ENCODE measurements at places on chromosomes 16 and 17. TPM values are rescaled to one million over a fixed set of nuclear protein-coding genes. Genes with fewer than 3 reads are reported as not detected.
A peak's percentile ranks its signal among the peaks of the same experiment; 100 is the strongest.

DNA sequence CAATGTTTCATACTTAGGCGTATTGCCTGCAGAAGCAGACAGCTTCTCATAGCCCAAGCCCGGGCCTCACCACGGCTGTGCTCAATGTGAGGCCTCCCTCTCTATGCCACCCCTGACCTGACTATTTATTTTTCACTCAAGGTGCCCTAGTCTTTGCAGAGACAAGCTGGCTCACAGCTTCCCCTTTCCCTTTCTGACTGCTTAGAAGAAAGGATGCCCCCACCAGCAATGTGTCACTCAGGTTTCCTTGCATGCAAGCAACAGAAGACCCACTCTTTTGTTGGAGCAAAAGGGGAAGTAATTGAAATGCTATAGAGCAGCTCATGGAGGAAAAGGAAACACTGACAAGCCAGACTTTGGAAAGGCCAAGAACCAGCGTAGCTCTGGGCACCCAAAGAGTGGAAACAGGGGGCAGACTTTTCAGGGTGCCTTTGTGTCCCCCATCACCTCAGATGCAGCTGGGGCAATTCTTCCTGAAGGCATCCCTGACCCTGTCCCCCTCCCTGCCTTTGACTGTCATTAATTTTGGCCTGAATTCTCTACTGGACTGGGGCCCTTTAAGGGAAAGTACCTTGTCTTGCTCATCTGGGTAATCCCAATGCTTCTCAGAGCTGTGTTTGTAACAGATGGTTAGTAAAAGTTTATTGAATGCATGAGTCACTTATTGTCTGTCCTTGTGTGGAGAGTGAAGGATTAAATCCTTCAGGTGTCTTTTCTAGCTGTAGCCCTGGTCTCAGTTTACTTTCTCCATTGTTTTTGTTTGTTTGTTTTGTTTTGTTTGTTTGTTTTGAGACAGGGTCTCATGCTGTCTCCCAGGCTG, 17.8 kb downstream of the RGS9 start:
- H3K27ac ChIP-seq: peak overlapping the region; percentile 52
- peaks cover 9% of the 10 kb centered on the region for H3K4me1 ChIP-seq
- peaks cover 6% of the 10 kb centered on the region for H3K27me3 ChIP-seq
- no peak for DNase-seq

DNA sequence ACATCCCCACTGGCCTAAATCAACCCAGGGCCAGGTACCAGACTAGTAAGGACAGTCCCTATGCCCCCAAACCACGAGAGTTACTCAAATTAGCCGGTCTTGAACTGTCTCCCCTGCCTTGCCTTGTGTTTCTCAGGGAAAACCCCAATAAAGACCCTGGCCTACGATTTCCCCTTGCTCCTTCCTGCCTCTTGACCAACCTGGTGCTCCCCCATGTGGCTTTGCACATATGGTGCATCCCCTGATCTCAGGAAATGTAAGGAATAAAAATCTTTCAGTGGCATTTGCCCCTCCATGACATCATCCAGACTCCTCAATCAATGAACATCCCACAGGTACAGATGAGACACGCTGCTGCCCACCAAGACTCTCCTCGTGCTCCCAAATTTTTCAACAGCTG, 87.9 kb downstream of the ZNF18 start:
- H3K27ac ChIP-seq: no peak overlapping the region
- no peak overlapping the region for H3K4me3 ChIP-seq
- no peak for DNase-seq
- H3K36me3 ChIP-seq: no peaks in the 10 kb centered on the region
- H3K27me3 ChIP-seq: no peaks in the 10 kb centered on the region

DNA sequence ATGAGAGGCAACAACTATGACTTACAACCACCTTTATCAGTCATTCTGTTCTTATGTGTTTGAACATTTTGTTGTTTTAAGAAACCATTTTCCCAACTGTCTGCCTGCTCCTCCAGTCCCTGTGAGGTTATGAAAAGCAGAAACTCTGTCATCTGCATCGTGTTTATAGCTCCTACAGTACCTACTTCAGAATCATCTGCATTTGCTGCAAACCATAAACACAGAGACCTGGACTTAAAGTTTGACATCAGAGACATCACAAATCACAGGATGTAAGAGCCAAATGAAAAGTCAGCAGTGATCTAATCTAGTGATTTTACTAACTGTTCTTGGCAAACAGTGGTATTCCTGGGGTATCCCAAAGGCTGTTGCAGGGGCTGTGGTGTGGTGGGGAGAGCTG, 55.2 kb downstream of the CDH11 start:
- H3K4me3 ChIP-seq: no peak overlapping the region
- DNase-seq: no peak
- H3K36me3 ChIP-seq: peaks cover 9% of the 10 kb centered on the region
- H3K27ac ChIP-seq: no peak overlapping the region
- H3K27me3 ChIP-seq: peaks cover 6% of the 10 kb centered on the region

GRCh38 chr17:71032746-71033273, 863.5 kb downstream of the KCNJ2 start:
- H3K27me3 ChIP-seq: peaks cover 14% of the 10 kb centered on the region
- peak overlapping the region; percentile 30 for H3K4me3 ChIP-seq
- H3K36me3 ChIP-seq: no peaks in the 10 kb centered on the region
- H3K4me1 ChIP-seq: peaks cover 19% of the 10 kb centered on the region
- H3K27ac ChIP-seq: no peak overlapping the region
- DNase-seq: no peak

DNA sequence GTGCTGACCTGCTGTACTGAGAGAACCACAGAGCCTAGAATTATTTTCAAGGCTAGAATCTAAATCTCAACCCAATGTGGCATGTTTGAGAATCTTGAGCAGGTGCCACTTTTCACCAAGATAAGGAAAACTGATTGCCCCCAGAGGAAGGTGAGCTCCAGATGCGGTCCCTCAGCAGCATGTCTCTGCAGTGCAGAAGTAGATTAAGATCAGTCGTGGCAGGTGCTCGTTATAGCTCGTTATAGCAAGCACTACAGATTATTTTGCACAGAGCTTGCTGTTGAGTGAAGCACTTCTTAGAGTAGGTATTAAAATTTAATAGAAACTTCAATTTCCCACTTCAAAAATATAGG, 176.0 kb downstream of the AATF start:
- no peak overlapping the region for H3K27ac ChIP-seq
- peaks cover 15% of the 10 kb centered on the region for H3K4me1 ChIP-seq
- no peak for DNase-seq
- H3K36me3 ChIP-seq: peaks cover 53% of the 10 kb centered on the region

- H3K36me3 ChIP-seq: peaks cover 4% of the 10 kb centered on the region
- H3K27me3 ChIP-seq: no peaks in the 10 kb centered on the region
- peak within 1 kb of the TSS; percentile 97 for H3K27ac ChIP-seq
- DNase-seq: no peak
- H3K4me3 ChIP-seq: peak within 1 kb of the TSS; percentile 80
Measured at GRCh38 chr17:7558544-7559319, at the start of gene TNFSF13. TNFSF13 (plus strand) TSS chr17:7558750; CDS start chr17:7559040, 290 bp downstream.

DNA sequence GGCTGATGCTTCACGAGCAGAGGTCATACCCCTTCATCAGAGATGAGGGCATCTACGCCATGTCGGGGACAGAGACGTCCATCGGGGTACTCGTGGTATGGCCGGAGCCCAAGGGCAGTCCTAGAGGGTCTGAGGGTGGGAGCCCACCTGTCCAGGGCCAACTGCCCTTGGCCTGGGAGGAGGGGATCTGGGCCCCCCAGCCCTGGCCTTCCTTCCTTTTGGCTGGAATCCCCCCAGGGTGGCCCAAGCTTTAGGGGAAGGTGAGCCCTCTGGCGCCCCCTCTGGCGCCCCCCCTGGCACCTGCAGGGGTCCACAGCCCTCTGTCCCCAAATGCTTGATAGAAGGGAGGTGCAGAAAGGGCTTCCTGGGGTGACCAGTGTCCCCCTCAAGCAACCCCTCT, 69.3 kb downstream of the SCNN1B start:
- no peak overlapping the region for H3K4me3 ChIP-seq
- peaks cover 15% of the 10 kb centered on the region for H3K27me3 ChIP-seq
- H3K27ac ChIP-seq: no peak overlapping the region
- no peak for DNase-seq

DNA sequence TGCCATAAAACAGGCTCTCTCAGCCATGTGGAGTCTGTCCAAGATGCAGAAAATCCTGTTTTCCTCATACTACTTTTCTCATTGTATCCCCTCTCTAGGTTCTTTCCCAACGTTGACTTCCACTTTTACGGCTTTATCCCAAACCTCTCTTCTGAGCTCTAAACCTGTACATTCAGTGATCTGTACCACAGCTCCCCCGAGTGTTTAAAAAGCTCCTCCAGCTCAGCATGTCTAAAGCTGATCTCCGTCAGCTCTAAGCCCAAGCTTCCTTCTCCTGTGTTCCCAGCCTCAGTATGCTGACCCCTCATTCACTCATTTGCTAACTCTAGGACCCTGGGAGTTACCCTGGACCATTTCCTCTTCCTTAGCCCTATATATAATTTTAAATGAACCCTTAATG, 144.6 kb downstream of the DNAH9 start:
- peaks cover 12% of the 10 kb centered on the region for H3K27me3 ChIP-seq
- no peak overlapping the region for H3K4me3 ChIP-seq
- no peak overlapping the region for H3K27ac ChIP-seq
- no peak for DNase-seq

GRCh38 chr17:39643271-39643670, 6.3 kb downstream of the STARD3 start:
- H3K27ac ChIP-seq: no peak overlapping the region
- no peak for DNase-seq
- H3K4me3 ChIP-seq: no peak overlapping the region
- H3K4me1 ChIP-seq: peaks cover 40% of the 10 kb centered on the region

DNA sequence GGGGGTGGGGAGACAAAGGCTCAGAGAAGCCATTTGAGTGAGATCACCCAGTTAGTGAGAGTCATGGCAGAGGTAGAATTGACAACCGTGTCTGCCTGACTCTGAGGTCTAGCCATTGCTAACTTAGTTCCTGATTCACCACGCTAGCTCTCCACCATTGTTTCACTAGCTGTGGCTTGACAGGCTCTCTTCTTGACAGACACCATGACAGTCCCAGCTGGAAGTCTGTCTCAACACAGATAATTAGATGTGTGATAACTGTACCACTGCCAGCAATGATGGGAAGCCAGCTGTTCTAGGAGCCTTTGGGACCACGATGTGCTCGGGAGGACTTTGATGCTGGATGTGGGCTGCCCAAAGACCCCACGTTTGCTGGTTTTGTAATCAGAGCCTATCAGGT, 170.5 kb upstream of the CACNG3 start:
- no peak overlapping the region for H3K4me3 ChIP-seq
- H3K27ac ChIP-seq: no peak overlapping the region
- DNase-seq: no peak
- no peaks in the 10 kb centered on the region for H3K4me1 ChIP-seq

GRCh38 chr17:50517504-50518383, 9.5 kb downstream of the MYCBPAP start:
- H3K27me3 ChIP-seq: no peaks in the 10 kb centered on the region
- no peak overlapping the region for H3K4me3 ChIP-seq
- H3K36me3 ChIP-seq: no peaks in the 10 kb centered on the region
- H3K4me1 ChIP-seq: peaks cover 29% of the 10 kb centered on the region

DNA sequence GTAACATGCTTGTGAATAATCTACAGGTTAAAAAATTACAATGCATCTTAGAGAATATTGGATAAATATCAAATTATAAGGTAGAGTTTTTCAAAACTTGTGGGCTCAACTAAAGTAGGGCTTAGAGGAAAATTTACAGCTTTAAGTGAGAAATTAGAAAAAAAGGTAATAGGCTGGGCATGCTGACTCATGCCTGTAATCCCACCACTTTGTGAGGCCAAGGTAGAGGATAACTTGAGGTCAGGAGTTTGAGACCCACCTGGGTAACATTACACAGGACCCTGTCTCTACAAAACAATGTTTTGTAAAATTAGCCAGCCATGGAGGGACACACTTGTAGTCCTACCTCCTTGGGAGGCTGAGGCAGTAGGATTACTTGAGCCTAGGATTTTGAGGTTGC, 4.5 kb downstream of the ATF7IP2 start:
- H3K27me3 ChIP-seq: peaks cover 3% of the 10 kb centered on the region
- H3K27ac ChIP-seq: no peak overlapping the region
- H3K4me3 ChIP-seq: no peak overlapping the region
- peaks cover 39% of the 10 kb centered on the region for H3K36me3 ChIP-seq
- DNase-seq: no peak
- no peaks in the 10 kb centered on the region for H3K4me1 ChIP-seq

- H3K4me1 ChIP-seq: no peaks in the 10 kb centered on the region
- no peak overlapping the region for H3K27ac ChIP-seq
- no peak for DNase-seq
- no peak overlapping the region for H3K4me3 ChIP-seq
- peaks cover 31% of the 10 kb centered on the region for H3K36me3 ChIP-seq
Measured at GRCh38 chr17:76063875-76064546, 8.3 kb downstream of the SRP68 start.

DNA sequence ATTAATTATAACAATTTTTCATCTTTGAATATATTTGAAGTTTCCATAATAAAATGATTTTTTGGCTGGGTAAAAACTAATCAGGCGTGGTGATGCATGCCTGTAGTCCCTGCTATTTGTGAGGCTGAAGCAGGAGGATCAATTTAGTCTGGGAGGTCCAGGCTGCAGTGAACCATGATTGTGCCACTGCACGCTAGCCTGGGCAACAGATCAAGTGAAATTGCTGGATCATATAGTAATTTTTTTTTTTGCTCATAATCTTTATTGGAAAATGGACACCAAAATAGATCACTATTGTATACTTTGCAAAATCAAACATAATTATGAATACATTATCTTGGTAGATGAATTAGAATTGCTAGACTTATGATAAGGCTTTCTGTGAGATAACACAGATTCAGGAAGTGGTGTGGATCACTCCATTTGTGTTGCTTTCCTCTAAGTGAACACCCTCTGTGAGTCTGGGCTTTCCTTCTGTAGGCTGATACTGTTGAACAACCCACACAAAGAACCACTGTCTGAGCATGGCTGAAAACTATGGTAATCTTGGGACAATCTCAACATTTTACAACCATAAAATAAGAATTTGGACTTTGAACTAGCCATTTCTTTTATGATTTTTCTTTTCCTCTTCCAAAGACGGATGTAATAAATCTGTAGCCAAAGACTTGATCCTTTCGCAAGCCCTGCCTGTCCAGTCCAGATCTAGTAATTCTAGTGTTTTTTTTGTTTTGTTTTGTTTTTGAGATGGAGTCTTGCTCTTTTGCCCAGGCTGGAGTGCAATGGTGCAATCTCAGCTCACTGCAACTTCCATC, 5.6 kb upstream of the ST3GAL2 start:
- no peak overlapping the region for H3K4me3 ChIP-seq
- DNase-seq: no peak
- H3K36me3 ChIP-seq: no peaks in the 10 kb centered on the region

Gene UMOD
- total RNA-seq: not detected

Gene CD300H
- total RNA-seq: not detected

Gene ACE
- 3.6 TPM for total RNA-seq

Gene PPP1R1B
- total RNA-seq: 1.8 TPM

Gene GRAP
- 0.22 TPM for total RNA-seq

Gene C17orf50
- total RNA-seq: not detected

Gene KIF2B
- not detected for total RNA-seq
